ENCODE measurements at places on chromosomes 7 and 10.

- DNase-seq, result no peak
Measured at GRCh38 chr7:24709585-24710360, 47.5 kb downstream of the GSDME start.

- no peak for DNase-seq
Measured at GRCh38 chr10:79065853-79066252, 2.9 kb upstream of the ZMIZ1 start.

- peak; percentile 88 for DNase-seq
Measured at GRCh38 chr10:43892062-43892770, 243.5 kb upstream of the ZNF32 start.

GRCh38 chr7:111560773-111561653 is 1.3 kb downstream of the IMMP2L start:
- peak; percentile 42 for DNase-seq

- DNase-seq, result no peak
Measured at GRCh38 chr10:93715345-93715744, 13.0 kb upstream of the FRA10AC1 start.

- peak; percentile 28 for DNase-seq
Measured at GRCh38 chr10:42783181-42783549, 570 bp downstream of the BMS1 start.

- DNase-seq, result no peak
Measured at GRCh38 chr7:116551692-116552091, 26.9 kb downstream of the CAV1 start.

DNA sequence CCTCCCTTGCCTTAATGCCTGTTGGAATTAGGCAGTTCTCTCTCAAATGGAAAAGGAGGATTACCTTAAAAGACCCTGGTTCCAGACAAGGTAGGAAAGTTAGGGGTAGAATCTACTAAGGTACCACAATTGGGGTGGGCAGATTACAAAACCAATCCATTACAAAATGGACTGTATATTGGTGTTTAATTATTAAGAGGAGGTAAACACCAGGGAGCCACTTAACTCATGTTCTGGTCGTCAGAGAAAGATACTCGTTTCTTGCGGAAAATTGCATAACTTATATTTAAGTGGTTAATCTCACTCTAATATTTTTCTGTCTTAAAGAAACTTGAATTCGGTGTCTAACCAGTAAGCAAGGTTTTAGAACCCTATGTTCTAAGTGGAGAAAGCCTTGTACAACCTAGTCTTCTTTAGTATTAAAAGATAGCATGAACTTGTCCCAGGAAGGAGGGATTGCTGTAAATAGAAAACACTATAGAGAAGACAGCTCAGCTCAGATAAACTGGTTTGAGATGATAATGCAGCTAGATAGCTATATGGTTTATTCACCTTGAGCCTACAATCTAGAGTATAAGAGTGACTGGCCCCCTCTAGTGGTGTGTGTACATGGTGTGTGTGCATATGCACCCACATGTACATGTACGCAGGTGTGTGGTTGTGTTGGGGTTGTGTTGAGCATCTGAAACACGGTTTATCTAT is 58.0 kb upstream of the STRIP2 start:
- peak; percentile 19 for DNase-seq

DNA sequence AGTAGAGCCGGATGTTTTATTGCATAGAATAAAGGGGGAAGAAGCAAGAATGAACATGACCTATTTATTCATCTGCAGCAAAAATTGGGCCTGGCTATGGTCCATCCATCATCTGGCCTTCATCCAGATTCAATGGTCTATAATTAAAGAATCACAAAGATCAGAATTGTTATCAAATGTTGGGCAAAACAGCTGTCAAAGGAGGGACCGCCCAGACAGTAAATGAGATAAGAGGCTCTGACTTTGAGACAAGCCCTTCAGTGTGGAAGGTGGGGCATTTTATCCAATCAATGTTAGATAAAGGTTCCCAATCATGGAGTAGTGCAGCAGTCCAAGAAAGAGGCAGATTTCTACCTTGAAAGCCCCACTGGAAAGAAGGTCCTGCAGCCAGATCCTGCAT is 153.5 kb downstream of the PARD3 start:
- DNase-seq, result no peak

GRCh38 chr10:131660427-131660826 is 240.4 kb upstream of the PPP2R2D start:
- no peak for DNase-seq

- no peak for DNase-seq
Measured at GRCh38 chr10:43471935-43472720, 35.2 kb downstream of the ZNF487 start.

DNA sequence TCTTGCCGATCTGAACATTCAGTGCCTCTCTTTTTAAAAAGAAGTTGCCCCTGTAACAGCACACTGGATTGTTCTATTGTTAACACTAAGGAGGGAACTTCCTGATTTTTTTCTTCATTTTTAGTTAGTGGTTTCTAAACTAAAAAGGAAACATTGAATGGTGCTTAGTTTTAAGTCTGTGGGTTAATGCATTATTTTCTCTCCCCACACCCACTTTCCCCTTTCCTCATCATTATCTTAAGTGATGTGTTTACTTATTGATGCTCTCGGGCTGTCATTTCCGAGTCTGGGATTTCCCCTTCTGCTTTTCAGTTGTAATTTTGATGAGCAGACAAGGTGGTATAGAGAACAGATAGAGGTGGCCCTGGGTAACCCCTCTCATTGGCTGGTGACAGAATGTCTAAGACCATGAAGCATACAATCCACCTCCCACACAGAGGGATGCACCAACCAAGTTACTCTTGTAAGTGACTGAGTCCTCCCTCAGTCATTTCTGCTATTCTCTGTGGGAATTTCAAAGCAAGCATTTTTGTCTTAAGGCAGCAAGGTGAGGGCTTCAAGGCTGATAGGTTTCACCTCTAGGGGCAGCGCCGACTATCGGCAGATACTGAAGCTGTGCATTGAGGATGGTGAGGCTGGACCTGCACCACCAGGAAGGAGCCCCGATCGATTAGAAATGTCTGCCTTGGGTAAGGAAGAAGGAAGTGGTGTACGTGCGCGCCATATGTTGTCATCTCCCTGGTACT is 49.5 kb downstream of the CHN2 start:
- DNase-seq, result no peak

DNA sequence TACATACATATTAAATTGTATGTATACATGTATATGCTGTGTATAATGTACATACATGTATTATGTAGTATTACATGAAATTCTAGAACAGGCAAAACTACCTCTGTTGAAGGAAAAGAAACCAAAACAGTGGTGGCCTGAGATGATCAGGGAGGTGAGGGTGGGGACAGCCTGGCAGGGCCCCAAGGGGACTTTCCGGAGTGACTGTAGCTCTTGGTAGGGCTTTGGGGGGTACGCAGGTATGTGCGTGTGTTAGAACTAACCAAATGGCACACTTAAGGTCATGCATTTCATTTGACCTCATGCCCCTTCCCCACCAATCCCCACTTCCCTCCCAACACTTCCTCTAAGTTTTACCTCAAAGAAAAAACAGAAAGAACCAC is 31.3 kb downstream of the CTBP2 start:
- no peak for DNase-seq

GRCh38 chr7:143901332-143901667 is 676 bp downstream of the TCAF1 start:
- peak; percentile 41 for DNase-seq

DNA sequence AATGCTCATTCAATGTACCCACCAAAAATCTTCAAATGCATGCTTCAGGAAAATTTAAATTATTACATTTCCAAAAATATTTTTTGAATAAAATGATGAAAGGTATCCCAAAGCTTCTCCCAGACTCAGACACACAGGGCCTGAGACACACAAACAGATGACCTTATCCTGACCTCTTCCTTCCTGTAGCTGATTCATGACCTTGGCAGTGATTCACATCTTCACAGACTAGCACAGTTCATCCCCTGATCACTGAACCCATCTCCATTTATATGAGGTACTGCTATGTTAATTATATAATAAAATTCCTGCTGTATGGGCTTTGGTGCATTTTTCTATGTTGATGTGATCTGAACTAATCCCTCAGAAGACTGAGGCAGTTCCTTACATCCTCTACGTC is 265.0 kb upstream of the GLI3 start:
- peak; percentile 86 for DNase-seq

- no peak for DNase-seq
Measured at GRCh38 chr10:29142516-29143314, 146.2 kb upstream of the LYZL1 start.

GRCh38 chr7:133491201-133491691 is 238.4 kb downstream of the EXOC4 start:
- DNase-seq, result no peak

DNA sequence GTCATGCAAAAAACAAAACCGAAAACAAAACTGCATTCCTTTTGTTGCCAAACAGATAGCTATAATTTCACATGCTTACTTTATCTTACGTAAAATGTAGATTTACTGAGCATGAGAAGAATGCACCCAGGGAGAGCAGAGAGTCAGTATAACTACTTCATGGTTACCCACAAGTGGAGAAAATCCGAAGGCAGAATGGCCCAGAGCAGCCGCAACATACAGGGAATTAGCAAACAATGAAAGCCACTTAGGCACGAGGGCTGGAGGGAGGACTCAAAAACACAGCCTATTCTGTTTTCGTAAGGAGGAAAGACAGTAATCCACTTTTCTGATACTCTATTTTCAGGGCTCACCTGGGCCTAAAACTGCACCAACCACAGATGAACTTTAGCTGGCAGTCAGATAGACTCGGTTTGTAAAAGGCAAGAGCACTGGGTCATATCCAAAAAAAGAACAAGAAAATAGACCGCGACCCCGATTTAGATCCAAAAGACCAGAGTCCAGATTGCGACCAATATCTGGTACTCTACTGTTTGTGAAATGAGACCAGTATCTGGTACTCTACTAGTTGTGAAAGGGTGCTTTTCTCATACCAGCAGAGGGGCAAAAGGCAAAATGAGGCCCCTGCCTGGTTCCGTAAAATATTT is 1.3 kb downstream of the ITPRIP start:
- peak; percentile 81 for DNase-seq

DNA sequence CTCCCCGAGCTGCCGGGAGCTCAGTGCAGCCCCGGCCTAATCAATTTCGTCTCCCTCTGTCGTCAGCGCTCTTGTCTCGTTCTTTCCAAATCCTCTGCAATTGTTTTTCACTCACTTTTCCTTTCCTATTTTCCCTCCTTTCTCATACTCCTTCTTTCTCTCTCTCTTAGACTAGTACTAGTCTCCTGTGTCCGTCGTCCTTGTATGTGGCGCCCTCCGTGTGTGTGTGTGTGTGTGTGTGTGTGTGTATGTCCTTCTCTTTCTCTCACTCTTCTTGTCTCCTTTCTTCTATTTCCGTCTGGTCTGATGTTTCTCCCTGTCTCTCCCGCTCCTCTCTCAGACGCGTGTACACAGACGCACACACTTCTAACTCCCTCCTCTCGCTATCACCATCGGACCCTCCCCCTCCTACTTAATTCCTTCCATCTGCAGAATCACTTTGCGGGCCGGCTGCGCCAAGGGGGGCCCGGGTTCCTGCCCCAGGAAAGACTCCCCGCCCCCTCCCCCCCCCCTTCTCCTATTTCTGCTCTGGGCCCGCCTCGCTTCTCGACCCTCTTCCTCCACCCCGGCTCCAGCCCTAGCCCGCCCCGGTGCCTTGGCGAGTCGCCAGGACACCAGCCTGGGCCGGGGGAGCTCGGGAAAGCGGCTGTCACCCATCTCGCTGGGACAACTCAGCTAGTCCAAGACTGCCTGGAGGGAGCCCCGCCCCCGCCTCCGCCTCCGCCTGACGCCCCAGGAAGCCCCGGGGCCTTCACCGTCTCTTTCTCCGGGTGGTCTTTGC is 743 bp upstream of the ZCCHC24 start:
- DNase-seq, result peak; percentile 86

- no peak for DNase-seq
Measured at GRCh38 chr7:142896151-142896550, 10.6 kb upstream of the TRPV6 start.

DNA sequence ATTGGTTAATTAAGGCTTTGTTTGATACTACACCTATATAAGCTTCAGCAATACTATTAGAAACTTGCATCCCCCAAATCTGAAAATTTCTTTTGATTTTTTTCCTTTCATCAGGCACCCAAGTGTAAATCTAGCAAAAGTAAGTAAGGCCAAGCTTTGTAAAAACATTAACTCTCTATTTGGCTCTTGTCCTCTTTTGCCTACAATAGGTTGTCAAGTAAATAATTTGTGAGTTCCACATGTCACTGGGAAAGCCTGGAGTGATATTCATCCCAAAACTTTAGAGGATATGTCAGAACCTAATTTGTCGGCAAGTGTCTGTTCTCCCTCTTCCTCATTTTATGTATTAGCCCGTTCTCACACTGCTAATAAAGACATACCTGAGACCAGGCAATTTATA is 492.4 kb downstream of the IPMK start:
- no peak for DNase-seq

DNA sequence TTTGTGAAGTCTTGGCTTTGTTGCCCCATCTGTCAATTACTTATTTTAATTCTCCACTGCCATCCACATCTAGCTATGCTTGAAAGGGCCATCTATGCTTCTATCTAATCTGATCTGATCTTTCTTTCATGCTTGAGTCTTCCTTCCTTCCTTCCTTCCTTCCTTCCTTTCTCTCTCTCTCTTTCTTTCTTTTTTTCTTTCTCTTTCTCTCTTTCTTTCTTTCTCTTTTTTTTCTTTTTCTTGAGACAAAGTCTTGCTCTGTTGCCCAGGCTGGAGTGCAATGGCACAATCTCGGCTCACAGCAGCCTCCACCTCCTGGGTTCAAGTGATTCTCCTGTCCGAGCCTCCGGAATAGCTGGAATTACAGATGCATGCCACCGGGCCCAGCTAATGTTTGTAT is 11.3 kb downstream of the TFR2 start:
- no peak for DNase-seq

- DNase-seq, result no peak
Measured at GRCh38 chr10:488081-488932, 201.2 kb downstream of the DIP2C start.

GRCh38 chr10:24618401-24618800 is 105.3 kb downstream of the ARHGAP21 start:
- no peak for DNase-seq

- no peak for DNase-seq
Measured at GRCh38 chr10:24701447-24701846, 22.2 kb downstream of the ARHGAP21 start.

DNA sequence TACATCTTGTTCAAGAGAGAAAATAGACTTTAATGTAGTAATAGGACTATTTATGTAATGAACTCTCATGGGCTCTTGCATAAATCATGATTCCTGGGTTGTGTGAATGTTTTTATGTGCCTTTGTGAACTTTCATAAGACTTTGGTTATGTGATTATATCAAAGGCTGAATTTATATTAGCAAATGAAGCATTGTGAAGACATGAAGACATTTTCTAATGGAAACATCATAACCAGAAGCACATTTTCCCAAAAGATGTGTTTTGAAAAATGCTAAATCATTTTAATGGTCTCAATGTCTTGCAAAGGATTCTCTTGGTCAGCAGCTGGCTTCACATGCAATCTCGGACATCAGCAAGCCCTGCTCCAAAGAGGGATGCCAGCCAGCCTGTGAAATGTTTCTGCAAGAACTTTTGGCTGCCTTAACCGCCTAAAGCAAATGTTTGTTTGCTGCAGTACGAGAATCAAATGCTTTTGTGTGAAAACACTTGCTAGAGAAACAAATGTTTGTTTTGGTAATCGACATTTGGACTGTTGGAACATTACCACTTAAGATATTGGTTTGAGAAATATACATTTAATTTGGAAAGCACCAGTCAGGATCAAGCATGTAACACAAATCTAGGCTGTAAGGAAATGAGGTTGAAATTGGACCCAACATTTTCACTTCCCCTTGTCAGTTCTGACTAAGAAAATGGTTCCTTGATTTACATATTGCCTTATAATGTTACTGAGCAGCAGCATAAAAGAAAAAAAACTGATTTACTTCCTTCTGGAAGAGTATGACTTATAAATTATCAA is 102.1 kb downstream of the RTKN2 start:
- peak; percentile 69 for DNase-seq

GRCh38 chr7:138974675-138975292 is 6.4 kb downstream of the KIAA1549 start:
- no peak for DNase-seq

Data from fibroblast of skin of abdomen (primary cell).